ENCODE measurements at places on chromosomes 13 and 19. TPM values are rescaled to one million over a fixed set of nuclear protein-coding genes. Genes with fewer than 3 reads are reported as not detected.
A peak's percentile ranks its signal among the peaks of the same experiment; 100 is the strongest.

DNA sequence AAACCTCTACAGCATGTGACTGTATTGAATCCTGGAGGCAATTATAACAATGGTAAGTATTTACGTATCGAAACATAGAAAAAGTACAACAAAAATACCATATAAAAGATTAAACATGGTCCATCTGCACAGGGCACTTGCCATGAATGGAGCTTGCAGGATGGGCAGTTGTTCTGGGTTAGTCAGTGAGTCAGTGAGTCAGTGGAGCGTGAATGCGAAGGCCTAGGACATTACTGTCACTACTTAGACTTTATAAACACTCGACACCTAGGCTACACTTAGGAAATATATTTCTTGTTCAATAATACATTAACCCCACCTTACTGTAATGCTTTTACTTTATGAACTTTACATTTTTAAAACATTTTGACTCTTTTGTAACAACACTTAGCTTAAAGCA is 35.6 kb upstream of the TMTC4 start:
- DNase-seq: no peak

- DNase-seq: no peak
Measured at GRCh38 chr13:42494157-42494556, 79.8 kb upstream of the TNFSF11 start.

DNA sequence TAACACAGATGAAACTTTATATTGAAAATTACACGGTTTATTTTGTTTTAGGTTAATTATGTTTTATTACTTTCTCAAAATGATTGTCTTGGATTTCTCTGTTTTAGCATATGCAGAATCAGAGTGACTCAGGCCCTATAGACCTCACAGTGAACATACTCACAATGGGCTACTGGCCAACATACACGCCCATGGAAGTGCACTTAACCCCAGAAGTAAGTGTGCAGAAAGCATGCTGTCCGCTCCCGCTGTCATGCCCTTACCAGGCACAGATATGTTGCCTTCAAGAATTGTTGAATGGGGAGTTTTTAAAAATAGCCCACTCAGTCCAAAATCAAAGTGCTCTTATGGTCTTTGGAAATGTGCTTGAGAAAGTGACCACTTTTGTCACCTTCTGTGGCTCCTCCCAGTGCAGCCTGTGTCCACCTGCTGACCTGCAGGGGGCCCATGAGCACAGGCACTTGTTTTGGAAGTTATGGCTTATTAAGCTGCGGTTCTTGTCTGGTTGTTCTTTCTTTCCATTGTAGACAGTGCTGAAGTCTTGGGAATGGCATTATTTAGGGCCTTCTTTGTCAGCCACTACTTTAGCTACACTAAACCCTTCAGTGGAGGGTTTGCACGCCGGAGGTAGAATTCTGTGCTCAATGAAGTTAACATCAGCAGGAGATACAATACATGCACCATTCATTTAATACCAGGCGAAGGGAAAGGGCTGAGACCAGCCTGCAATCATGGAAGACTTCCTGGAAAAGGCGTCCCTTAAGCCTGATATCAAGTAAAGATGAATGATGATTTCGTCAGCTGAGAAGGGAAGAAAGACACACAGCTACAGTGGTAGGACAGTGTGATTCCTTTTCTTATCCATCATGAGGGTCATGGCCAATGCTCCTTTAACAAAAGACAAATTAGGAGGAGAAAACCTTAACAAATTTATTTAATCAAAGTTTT is 36.7 kb downstream of the CUL4A start:
- DNase-seq: no peak

GRCh38 chr13:50389726-50390125 is 374.5 kb downstream of the KCNRG start:
- DNase-seq: no peak

GRCh38 chr13:34246511-34246910 is 428.6 kb downstream of the RFC3 start:
- no peak for DNase-seq

- no peak for DNase-seq
Measured at GRCh38 chr19:48913114-48913889, 13.2 kb downstream of the NUCB1 start.

- DNase-seq: peak; percentile 42
Measured at GRCh38 chr19:29040951-29041350, 172.0 kb downstream of the UQCRFS1 start.

GRCh38 chr19:13492128-13492527 is 14.2 kb downstream of the CACNA1A start:
- DNase-seq: no peak

DNA sequence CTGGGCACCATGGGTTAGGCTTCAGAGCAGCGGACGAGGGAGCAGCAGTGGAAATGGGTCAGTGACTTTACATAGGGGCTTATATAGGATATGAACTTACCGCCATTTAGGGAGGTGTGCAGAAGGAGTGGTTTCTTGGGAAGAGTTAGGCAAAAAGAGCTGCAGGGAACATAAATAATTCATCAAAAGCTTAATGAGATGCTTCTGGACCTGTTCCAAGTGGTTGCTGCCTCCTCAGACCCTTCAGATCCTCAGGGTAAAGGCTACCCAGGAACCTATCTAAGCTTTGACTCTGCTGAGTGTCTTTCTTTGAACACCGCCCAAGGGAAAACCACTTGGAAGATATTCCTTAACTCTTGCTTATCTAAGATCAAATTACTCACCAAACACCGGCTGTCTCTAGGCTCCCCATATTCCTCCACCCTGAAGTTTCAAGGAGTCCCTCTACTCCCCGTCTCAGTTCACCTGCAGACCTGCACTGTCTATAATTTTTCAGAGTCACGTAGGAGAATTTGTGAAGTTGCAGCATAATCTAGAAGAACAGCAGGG is at the start of gene IGFL4:
IGFL4 (minus strand) TSS at position 51 of the 549 bp plus-strand sequence; CDS start at position 11, 40 bp downstream.
- DNase-seq: peak; percentile 36

GRCh38 chr19:400976-401865 is 7.7 kb downstream of the C2CD4C start:
- no peak for DNase-seq

GRCh38 chr13:95341441-95341840 is 40.2 kb upstream of the ABCC4 start:
- DNase-seq: no peak

DNA sequence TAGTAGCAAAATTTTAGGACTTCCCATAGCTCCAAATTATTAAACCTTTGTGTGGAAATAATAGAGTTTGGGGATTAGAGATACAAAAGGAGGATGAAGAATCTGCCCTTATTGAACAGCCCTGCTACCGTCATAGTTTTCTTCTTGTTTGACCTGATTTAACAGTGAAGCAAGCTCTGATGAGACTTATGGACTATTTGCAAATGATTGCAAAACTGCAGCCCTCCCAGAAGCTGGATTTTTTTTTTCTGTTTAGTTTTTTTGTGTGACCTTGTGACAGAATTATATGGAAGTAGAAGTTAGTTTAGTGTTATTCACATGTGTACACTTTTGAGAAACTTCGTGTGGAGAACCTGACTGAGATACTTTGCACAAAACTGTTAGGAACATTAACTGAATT is 267.8 kb downstream of the KCNRG start:
- no peak for DNase-seq

- DNase-seq: no peak
Measured at GRCh38 chr13:64909184-64909583, 2321.0 kb downstream of the PCDH9 start.

ZNF726 gene
- 18.1 TPM for polyA plus RNA-seq

LRRC63 gene
- polyA plus RNA-seq: 0.18 TPM

IGFL1 gene
- not detected for polyA plus RNA-seq

OR7G3 gene
- polyA plus RNA-seq: not detected

NLRP4 gene
- not detected for polyA plus RNA-seq

PSG11 gene
- not detected for polyA plus RNA-seq

ATXN8OS gene
- 0.33 TPM for polyA plus RNA-seq

THSD8 gene
- 5.4 TPM for polyA plus RNA-seq

TRPC4 gene
- 7.9 TPM for polyA plus RNA-seq

TEX26 gene
- polyA plus RNA-seq: 1.7 TPM

ZNF226 gene
- 31.8 TPM for polyA plus RNA-seq

All from left kidney (tissue), 8 donors.